ENCODE measurements at places on chromosomes 1 and 21. TPM values are rescaled to one million over a fixed set of nuclear protein-coding genes. Genes with fewer than 3 reads are reported as not detected.
A peak's percentile ranks its signal among the peaks of the same experiment; 100 is the strongest.

- DNase-seq = no peak
- no peaks in the 10 kb centered on the region for H3K4me1 ChIP-seq
- no peak overlapping the region for H3K4me3 ChIP-seq
- H3K36me3 ChIP-seq = peaks cover 11% of the 10 kb centered on the region
Observed at GRCh38 chr1:193042766-193043691, 16.1 kb downstream of the UCHL5 start.

GRCh38 chr1:182634306-182635072 lies 30.3 kb upstream of the RGS16 start:
- H3K4me1 ChIP-seq = peaks cover 2% of the 10 kb centered on the region
- H3K4me3 ChIP-seq = no peak overlapping the region
- H3K36me3 ChIP-seq = no peaks in the 10 kb centered on the region

Gene APOBEC4
- total RNA-seq = not detected

Gene S100A12
- not detected for total RNA-seq

GRCh38 chr1:201734786-201735185 lies 94.2 kb upstream of the IPO9 start:
- no peaks in the 10 kb centered on the region for H3K27me3 ChIP-seq
- DNase-seq = no peak
- peaks cover 57% of the 10 kb centered on the region for H3K4me1 ChIP-seq
- H3K4me3 ChIP-seq = no peak overlapping the region

DNA sequence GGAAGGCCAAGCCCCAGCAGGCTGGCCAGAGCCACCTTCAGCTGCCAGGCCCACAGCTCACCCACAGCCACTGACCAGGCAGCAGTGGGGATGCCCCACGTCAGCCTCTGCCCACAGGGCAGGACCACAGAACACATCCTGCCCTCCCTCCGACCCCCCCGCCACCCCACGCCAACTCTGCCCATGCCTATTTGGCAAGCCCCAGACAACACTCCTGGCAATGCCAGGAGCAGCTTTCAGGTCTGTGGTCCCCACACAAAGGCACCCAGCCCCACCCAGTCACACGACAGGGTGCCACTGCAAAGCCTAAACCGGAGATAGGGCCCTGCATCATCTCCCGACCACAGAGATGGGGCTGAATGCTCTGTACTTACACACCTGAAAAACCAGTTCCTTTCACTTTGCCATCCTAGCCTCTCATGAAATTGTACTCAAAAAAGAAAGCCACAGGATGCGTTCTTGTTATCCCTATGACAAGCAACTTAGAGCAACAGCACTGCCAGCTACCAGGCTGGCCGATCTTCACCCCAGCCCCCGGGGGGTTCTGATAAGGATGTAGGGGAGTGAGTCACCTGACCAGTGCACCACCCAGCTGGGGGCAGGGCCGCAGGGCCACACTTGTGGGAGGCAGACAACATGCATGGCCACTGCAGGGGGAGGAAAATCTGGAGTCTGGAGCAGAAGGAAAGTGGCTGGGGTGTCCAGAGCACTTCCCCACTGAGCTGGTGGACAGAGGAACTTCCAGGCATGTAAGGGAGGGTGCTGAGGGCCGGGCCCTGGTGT lies 36.2 kb downstream of the UBE2G2 start:
- H3K4me3 ChIP-seq = no peak overlapping the region
- H3K27me3 ChIP-seq = no peaks in the 10 kb centered on the region
- no peak for DNase-seq

Gene MPL
- total RNA-seq = not detected

Gene PLD5
- total RNA-seq = not detected

- no peak for DNase-seq
- H3K36me3 ChIP-seq = no peaks in the 10 kb centered on the region
Observed at GRCh38 chr1:84171481-84171880, 27.4 kb downstream of the PRKACB start.

DNA sequence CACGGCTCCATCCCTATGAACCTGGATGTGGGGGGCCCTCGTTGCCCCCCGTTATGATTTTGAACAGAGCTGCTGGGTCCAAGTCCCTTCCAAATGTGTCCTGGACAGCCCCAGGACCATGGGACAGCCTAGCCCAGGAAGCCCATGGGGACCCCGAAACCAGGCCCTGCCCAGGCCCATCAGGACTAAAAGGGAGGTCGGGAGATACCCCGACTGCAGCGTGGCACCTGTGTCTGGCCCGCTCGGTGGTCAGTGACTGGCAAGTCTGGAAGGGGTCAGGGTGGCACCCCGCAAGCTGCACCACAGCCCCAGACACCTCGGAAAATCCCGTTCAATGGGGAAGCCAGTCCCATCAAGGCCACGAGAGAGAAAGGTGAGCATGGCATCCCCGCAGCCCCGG lies 10.4 kb upstream of the SRARP start:
- peaks cover 2% of the 10 kb centered on the region for H3K4me1 ChIP-seq
- H3K27me3 ChIP-seq = peaks cover 9% of the 10 kb centered on the region
- no peak overlapping the region for H3K27ac ChIP-seq
- DNase-seq = no peak

Gene NR1I3
- not detected for total RNA-seq

Gene RNU1-1
- under 0.01 TPM for total RNA-seq

GRCh38 chr1:19468397-19468956 lies 16.9 kb downstream of the CAPZB start:
- H3K27me3 ChIP-seq = no peaks in the 10 kb centered on the region
- H3K4me3 ChIP-seq = no peak overlapping the region
- H3K4me1 ChIP-seq = peaks cover 30% of the 10 kb centered on the region

Gene SNX7
- 24.4 TPM for total RNA-seq

Gene CENPS
- total RNA-seq = 11.4 TPM

DNA sequence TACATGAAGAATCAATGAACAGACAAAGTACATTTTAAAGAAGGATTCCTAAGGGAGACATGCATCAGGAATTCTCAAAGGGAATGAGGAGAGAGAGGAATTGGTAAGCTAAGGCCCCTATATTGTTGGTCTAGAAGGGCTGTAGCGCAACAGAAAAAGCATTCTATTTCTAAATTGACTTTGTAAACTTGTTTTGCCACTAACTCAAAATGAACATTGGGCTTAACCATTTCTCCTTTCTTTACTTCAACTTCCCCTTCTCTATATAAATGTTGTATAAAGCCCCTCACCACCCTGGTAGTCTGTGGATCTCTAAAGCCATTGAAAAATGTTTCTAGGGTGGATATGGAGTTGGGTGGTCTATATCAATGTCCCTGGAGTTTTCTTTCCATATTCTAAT lies 20.4 kb upstream of the OR6N2 start:
- H3K4me1 ChIP-seq = no peaks in the 10 kb centered on the region
- H3K27ac ChIP-seq = no peak overlapping the region
- no peaks in the 10 kb centered on the region for H3K27me3 ChIP-seq
- no peak overlapping the region for H3K4me3 ChIP-seq
- no peaks in the 10 kb centered on the region for H3K36me3 ChIP-seq

GRCh38 chr1:19557609-19558051 lies 72.3 kb upstream of the CAPZB start:
- H3K4me1 ChIP-seq = no peaks in the 10 kb centered on the region
- DNase-seq = peak; percentile 30
- H3K27ac ChIP-seq = no peak overlapping the region
- H3K4me3 ChIP-seq = no peak overlapping the region
- no peaks in the 10 kb centered on the region for H3K27me3 ChIP-seq
- H3K36me3 ChIP-seq = no peaks in the 10 kb centered on the region

DNA sequence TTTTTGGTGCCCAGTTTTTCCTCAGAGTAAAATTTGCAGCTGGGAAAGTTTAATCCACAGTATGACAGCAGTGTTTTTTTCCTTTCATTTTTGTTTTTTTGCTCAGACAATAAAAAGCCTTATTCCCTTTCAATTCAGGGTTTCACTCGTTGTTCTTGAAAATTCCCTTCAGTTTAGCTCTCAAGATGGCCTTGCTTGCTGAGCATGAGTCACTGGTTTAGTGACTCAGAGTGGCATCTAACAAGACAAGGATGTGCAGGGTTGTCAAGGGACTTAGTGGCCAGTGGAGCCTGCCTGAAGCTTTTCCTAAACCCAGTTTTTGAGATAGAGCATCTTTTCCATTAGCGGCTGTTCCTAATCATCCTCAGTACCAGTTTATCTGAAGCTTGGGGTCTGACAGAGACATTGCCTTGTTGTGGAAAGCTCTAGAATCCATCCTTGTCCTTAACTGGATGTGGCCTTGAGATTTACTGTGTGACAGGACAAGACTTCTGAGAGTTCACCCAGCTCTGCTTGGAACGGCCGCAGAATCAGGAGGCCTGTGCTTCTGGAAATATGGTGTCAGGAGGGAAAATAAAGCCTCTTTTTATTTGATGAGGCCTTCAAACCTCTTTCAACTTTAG lies 48.4 kb upstream of the DNAJC6 start:
- no peaks in the 10 kb centered on the region for H3K4me1 ChIP-seq
- H3K4me3 ChIP-seq = no peak overlapping the region
- H3K27me3 ChIP-seq = peaks cover 25% of the 10 kb centered on the region
- H3K36me3 ChIP-seq = no peaks in the 10 kb centered on the region
- DNase-seq = peak; percentile 67

All from IMR-90 (cell line).